ENCODE measurements at places on chromosomes 7 and 10. TPM values are rescaled to one million over a fixed set of nuclear protein-coding genes. Genes with fewer than 3 reads are reported as not detected.

DNA sequence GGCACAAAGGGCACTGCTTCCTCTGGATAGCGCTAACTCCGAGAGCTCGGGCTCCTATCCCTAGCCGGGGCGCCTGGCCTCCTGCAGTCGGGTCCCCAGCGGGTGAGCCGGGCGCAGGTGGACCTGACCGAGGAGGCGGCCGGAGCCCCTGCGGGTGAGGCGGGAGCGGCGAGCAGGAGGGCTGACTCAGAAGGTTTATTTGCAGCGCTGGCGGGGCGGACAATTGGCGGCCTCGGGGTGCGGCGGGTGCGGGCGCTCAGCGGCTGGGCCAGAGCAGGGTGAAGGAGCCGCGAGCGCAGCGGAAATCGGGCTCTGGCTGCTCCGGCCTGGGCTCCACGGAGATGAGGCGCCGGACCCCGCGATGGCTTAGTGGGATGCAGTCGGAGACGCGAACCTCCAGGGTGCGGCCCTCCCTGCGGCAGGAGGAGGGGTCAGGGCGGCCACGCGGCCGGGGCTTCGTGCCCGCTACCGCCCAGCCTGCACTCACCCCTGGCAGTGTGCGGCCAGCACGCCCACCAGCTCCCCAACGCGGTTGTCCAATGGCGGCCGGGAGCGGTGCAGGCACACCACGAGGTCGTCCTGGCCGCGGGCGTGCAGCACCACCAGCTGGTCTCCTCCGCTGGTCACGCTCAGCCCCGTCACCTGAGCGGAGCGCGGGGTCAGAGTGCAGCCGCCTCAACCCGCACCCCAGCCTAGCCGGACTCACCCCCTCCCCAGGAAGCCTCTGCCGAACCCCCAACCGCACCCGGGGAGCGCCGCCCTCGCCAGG lies 16.1 kb downstream of the MYO1G start:
- no peak for DNase-seq

GSTO2 gene
- 6.3 TPM for total RNA-seq

DNA sequence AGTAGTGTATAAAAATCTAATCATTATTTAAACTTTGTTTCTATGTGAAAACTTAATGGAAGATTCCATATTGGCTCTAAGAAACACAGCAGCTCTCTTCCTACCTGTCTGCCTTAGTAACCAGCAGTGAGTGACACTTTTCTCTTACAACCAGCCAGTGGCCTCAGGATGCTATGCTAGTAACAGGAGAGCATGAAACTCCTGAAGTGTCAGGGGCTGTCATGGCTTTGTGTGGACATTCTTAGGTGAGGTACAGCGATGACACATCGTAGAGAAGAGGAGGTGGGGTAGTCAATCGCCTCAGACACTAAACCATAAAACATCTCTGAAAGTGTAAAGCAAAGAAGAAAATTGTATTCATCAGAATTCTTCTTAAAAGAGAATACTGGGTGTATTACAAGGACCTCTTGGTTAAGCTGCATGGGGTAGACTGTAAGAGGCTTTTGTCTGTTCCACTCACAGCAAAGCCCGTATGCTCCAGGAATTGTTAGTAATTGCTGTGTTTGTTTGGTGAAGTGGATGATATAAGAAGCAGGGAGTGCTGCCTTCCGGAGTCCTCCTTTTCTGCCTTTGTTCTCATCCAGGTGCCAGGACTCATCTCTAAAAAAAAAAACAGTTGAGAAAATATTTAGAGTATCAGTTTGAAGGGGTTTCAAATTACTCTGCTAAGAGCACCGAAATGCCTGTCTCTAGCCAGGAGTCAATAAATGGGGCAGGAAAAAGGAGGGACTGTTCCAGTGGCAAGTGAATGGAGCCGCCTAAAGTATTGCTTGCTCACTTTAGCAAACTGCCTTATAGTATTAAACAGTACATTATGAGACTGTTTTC lies 518.8 kb downstream of the CNTNAP2 start:
- DNase-seq, result no peak

DNA sequence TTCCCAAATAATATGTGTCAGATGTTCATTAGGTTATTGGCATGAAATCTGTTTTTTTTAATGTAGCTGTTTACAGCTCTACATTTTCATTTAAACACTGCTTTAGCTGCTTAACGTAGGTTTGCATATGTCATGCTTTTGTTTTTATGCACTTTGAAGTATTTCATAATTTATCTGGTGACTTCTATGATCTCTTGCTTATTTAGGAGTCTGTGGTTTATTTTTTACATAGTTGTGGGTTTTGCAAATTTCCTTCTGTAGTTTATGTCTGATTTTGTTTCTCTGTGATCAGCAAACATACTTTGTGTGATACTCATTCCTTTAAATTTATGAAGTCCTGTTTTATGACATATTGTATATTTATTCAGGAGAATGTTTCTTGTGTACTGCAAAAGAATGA lies 606.5 kb upstream of the PFKP start:
- no peak for DNase-seq

VSIR gene
- 15.8 TPM for total RNA-seq

TAS2R3 gene
- 3.6 TPM for total RNA-seq

Measured in skin of body (tissue), 3 donors.